Stimulated activated CD4-positive, alpha-beta T cell treated with anti-CD3 and anti-CD28 coated beads, Interleukin-2, amount 100 ng/mL, for 48 hours (primary cell): ENCODE measurements at places on chromosomes 4 and X.

DNA sequence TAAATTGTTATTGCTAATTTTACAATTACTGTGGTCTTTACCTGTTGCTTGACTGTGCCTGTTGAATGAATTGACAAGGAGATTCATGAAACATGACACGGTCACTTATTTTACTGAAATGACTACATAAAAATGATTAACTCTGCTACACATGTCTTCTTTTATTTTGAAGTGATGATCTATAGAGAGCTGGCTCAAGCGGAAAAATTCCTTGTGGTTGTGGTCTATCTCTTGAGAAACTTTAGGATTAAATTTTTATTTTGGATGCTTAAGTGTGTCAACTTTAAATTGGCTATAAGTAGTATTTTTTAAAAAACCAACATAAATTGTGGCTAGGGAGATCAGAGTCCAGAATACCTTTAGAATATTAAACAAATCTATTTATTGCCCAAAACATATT is 131.8 kb upstream of the PITX2 start:
- no peak for DNase-seq

- DNase-seq = no peak
Measured at GRCh38 chr4:637536-638280, 12.3 kb downstream of the PDE6B start.

- DNase-seq = no peak
Measured at GRCh38 chr4:149910604-149911350, 95.1 kb upstream of the IQCM start.

GRCh38 chr4:189516902-189517301 is 423.8 kb upstream of the FRG1 start:
- DNase-seq = no peak

DNA sequence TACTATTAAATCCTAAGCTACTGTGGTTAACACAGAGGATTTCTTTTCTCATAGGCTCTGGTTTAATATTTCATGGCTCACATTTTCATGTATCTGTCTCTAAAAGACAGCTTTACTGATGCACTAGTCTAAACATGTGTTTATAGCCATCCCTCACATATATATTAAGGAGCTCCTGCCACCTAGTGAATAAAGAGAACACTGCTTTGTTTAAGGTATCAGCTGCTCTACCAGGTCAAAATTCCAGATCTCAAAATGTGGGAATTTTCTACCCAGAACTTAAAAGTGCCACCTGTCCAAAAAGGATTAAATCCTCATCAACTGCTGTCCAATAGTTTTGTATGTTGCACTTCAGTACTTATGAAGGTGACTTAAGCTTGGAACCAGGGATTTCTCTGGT is 188.5 kb upstream of the TEX13C start:
- DNase-seq = no peak

DNA sequence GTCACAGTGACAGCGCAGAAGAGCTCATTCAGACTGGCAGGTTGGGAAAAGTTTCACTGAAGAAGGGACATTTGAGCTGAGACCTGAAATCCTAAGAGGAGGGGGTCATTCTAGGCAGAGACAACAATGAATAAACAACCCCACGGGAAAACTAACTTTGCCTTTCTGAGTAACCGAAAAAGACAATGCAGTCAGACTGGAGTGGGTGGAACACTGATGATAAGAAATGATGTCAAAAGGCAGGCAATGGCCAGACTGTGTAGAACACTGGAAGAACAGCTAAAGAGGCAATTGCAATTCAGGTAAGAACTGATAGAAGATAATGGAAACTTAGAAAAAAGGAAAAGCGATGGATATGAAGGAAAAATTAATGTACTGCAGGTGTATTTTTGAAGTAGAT is 73.8 kb downstream of the CHIC2 start:
- no peak for DNase-seq

DNA sequence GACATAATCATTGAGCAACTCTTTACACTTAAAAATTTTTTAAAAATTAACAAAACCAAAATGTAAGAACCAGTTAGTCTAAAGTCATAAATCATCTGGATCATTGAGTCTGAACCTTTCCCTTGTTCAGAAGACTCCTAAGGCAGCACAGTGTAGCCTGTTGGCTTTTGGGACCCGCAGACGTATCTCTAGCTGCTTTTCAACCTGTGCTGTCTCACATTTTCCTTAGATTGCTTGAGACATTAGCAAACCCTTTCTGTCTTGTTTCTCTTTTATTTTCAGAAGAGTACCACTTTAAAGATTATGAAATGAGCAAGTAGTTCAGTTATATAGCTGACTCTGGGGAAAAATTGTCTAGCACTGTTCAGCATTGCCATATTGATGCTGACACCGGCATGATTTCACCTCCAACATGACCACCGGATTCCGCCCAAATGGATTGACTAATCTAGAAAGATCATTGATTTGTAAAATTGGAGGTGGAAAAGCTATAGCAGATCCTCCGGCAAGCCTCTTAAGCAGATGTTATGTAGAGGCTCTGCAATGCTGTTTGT is 8.9 kb downstream of the TCEANC start:
- no peak for DNase-seq

DNA sequence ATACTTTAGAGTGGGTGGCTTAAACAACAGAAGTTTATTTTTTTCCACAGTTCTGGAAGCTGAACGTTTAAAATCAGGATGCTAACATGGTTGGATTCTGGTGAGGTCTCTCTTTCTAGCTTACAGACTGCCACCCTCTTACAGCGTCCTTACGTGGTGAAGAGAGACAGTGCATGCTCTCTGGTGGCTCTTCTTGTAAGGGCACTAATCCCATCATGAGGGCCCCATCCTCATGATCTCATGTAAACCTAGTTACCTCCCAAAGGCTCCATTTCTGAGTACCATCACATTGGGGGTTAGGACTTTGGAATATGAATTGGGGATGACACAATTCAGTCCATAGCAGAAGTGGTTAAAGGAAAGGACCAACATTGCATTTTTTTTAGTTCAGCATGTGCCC is 132.8 kb downstream of the BMPR1B start:
- no peak for DNase-seq

GRCh38 chrX:55004231-55004630 is 4.1 kb downstream of the APEX2 start:
- no peak for DNase-seq

- no peak for DNase-seq
Measured at GRCh38 chr4:148076964-148077363, 345.1 kb downstream of the ARHGAP10 start.

- DNase-seq = no peak
Measured at GRCh38 chr4:1326751-1327525, 20.1 kb upstream of the UVSSA start.

- DNase-seq = no peak
Measured at GRCh38 chr4:6727081-6727942, 11.3 kb downstream of the BLOC1S4 start.

- DNase-seq = no peak
Measured at GRCh38 chr4:124097447-124097846, 615.1 kb downstream of the ANKRD50 start.

- DNase-seq = no peak
Measured at GRCh38 chr4:128333309-128334018, 45.9 kb upstream of the PGRMC2 start.

GRCh38 chr4:145153904-145154298 is 26.5 kb downstream of the OTUD4 start:
- DNase-seq = no peak

DNA sequence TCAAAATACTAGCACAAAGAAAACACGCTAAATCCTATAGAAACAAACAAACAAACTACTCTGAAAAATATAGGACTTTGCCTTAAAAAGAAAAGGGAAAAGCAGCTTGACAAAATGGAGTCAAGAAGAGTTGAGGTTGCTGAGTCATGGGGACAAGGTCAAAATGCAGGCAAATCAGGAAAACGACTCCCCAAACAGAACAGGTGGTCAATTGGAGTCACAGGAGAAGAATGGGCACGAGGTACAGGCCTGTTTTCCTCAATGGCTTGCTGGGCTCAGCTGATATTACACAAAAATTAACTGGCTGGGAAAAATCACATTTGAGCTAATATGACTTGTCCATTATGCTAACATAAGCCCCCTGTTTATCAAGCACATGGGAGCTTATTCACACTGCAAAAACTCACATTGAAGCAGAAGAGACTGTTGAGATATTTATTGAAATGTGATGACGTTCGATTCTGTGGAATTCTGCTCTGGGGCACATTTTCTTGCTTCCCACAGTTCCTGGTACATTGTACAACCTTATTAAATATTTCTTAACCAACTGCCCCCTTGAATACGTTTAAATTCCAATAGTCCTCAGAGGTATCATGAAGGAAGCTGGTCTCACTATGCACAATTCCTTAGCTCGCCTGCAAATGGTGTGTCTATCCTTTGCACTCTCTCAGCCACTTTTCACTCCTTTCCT is 1622.1 kb downstream of the STIM2 start:
- no peak for DNase-seq

DNA sequence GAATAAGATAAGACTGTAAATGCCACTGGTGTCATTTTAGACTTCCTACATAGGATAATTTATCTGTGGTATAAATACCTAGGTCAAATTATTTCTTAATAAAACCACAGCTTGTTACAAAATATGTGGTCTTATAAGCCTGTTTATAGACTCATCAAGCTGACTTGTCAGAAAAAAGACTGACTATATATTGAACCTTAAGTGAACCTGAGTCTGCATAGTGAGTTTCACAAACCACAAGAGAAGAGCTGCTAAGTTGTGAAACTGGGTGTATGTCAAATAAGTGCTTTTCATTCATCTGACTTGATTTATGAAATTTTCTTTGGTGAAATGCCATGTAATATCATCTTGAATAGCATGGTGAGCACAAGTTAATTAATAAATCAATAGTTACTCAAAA is 48.4 kb upstream of the TMPRSS11A start:
- DNase-seq = no peak

- DNase-seq = no peak
Measured at GRCh38 chr4:87545052-87545451, 15.9 kb upstream of the SPARCL1 start.

- DNase-seq = no peak
Measured at GRCh38 chr4:186297013-186297645, 31.1 kb downstream of the F11 start.

GRCh38 chr4:123343400-123344041 is 53.1 kb upstream of the SPRY1 start:
- DNase-seq = no peak

DNA sequence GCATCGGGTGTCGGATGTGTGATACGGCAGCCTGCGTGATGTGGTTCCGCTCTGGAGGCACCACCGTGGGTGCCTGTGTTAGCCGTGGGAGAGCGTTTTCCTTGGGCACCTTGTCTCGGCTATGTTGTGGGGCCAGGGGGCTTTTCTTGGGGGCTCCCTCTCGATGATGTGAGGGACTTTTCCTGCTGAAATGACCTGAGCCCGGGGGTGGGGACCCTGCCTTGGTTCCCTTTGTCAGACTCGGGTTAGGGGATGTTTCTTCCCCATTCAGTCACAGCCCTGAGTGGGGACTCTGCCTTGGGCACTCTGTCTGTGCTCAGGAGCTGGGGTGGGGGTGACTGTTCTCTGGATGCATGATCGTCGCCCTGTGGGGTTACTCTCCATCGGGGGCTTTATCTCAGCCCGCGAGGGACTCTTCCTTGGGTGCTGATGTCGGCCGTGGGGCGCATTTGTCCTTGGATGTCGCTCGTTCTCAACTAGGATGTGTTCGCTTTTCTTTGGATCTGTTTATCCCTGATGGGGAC is 26.7 kb downstream of the CT45A3 start:
- no peak for DNase-seq

DNA sequence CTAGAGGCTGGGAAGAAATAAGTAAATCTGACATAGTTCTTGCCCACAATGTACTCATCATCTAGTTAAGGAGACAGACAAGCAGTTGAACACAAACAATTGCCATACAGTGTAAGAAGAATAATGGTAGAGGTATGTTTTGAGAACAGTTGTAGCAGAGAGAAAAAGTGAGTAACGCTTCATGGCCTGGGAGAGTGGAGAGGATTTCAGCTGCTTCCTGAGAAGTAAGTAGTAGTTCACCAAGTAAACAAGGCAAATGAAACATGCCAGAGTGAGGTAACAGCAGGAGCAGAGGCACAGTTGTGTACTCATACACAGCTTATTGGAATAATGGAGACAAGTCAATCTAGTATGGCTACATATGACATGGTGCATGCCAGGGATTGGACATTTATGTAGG is 53.6 kb upstream of the RAP2C start:
- no peak for DNase-seq

DNA sequence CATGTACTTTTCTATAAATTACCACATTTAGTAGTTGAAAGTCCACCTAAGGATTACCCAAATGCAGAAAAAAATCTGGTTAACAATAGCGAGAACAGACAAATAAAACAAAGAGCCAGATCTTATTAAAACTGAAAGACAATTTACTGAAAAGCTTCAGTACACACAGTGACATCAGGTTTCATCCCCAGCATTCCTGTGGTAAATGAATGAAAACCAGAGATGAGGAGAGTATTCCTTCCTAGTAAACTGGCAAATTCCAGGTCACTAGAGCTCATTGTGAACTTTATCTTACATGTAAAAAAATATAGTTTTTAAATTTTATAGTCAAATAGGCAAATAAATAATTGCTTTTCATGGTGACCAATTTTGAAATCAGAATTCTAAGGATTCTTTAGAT is 1290.5 kb downstream of the ADGRL3 start:
- DNase-seq = no peak

DNA sequence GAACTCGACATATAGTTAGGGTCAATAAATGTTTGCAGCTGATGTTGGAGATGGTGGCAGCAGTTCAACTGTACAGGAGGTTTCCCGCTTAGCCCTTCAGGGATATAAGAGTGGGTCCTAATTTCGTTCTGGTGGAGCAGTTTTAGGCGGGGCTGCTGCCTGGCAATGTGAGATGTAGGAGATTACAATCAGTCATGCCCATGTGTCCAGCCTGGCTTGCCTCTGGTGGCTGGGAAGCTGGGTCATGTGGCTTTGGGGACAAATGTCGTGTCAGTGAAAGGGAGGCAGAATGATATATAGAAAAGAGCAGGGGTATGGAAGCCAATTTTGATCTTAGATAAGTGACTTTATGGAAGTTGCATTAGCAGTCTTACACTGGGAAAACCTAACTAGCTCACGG is 129.4 kb downstream of the CLCN4 start:
- DNase-seq = no peak

GRCh38 chr4:14178421-14178820 is 550.9 kb upstream of the BOD1L1 start:
- DNase-seq = no peak
